Dermis microvascular lymphatic vessel endothelial cell (primary cell): ENCODE measurements at places on chromosomes 2 and 18.

- DNase-seq, result no peak
Measured at GRCh38 chr2:224248944-224249371, 152.9 kb downstream of the FAM124B start.

DNA sequence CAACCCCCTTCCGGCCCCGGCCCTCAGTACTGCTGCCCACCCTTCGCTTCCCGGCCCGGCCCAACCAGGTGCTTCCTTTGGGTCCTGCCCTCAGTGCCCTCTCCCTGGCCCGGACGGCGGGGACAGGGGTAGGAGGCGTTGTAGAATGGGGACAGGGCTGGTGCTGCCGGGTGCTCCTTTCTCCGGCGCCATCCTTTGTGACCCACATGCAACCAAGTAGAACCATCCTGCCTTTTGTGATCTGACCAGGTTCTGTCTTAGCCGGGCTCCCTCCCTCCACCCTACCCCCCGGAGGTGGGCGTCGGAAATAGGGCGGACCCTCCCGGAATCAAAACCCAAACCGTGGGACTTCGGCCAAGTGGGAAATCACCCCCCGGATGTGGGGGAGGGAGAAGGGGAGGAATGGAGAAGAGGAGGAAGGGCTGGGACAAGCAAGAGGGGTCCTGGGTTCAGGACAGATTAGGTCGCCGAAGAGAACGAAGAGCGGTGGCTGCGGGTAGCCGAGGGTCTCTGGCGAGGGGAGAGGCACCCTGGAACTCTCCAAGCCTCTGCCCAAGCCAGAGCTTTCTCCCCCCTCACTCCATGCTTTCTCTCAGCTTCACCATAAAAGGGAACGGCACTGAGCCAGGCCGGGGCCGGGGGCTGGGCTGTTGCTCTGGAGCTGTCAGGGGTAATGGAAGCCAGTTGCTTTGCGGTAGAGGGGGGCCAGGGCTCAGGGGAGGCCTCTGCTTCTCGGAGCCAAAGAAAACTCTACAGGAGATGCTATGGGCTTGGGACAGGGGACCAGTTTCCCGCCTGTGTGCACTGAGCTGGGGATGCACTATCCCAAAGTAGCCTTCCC lies 756 bp upstream of the OST4 start:
- peak; percentile 10 for DNase-seq

- no peak for DNase-seq
Measured at GRCh38 chr2:10783421-10783820, 29.2 kb downstream of the PDIA6 start.

- no peak for DNase-seq
Measured at GRCh38 chr18:3604498-3605408, 154.8 kb downstream of the TGIF1 start.

DNA sequence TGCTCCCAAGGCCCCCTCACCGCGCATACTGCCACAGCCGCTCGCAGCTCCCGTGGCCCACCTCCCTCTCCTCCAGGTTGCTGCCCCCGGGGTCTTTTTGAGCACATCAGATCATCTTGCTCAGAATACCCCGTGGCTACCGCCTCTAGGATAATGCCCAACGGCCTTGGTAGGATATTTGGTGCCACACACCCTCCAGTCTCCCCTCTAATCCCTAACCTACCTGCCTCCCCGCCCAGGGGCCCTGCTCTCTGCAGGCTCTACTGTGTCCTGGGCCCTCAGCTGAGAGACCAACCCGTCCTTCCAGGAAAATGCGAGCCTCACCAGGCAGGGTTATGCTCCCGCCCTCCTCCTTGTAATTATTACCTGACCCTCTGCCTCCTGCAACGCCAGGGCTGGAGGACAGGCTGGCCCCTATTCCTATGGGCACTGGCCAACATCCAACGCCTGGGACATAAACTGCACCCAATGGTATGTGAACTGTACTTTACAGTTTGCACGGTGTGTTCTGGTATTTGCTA lies 1.5 kb upstream of the MTCL1 start:
- DNase-seq, result no peak

DNA sequence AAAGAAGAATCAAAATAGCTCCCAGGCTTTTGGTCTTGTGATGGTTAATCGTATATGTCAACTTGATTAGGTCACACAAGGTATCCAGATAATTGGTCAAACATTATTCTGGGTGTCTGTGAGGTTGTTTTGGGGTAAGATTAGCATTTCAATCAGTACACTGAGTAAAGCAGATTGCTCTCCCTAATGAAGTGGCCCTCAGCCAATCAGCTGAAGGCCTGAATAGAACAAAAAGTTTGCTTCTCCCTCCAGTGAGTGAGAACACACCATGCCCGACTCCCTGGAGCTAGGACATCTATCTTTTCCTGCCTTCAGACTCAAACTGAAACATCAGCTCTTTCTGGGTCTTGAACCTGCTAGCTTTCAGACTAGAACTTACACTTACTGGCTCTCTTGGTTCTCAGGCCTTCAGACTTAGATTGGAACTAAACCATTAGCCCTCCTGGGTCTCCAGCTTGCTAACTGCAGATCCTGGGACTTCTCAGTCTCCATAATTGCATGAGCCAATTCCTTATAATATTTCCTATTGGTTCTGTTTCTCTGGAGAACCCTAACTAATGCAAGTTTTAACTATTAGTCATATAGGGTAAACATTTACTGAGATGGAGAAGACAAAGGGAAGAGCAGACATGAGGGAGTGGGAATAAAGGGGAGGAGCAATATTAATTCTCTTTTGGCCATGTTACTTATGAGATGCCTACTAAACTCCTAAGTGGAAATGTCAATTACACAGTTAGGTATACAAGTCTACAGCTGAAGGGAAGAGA lies 25.5 kb downstream of the LNPK start:
- DNase-seq, result no peak

- peak; percentile 61 for DNase-seq
Measured at GRCh38 chr2:26577442-26578112, 63.6 kb downstream of the CIB4 start.

DNA sequence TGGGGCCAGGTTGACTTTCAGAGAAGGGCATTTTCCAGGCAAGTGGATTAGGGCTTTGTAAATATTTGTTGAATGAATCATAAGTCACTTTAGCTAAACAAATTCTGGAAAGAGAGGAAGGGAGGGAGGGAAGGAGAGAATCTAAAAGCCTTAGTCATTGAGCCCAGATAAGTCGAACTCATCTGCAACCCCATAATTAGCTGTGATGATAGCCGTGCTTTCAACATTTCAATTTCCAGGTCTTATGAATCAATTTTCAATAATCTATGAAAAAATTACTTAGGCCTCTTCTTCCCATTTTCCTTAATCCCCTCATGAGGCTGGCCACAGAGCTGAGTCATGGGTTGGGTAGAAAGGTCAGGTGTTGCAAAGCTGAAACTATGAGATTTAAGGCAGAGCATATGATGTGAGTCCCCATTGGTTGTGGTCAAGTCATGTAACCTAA lies 111.9 kb upstream of the MAPRE2 start:
- DNase-seq, result peak; percentile 7

- DNase-seq, result no peak
Measured at GRCh38 chr2:234874347-234875046, 77.3 kb upstream of the SH3BP4 start.

DNA sequence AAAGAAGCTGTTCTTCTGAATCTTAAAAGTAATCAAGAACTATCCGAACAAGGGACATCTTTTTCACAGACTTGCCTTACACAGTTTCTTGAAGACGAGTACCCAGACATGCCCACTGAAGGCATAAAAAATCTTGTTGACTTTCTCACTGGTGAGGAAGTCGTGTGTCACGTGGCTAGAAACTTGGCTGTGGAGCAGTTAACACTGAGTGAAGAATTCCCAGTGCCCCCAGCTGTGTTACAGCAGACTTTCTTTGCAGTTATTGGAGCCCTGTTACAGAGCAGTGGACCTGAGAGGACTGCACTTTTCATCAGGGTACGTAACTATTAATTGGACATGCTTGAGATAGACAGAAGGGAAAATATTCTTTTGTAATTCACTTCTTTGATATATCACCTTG lies 2.4 kb downstream of the MRPL44 start:
- no peak for DNase-seq

- no peak for DNase-seq
Measured at GRCh38 chr2:35788543-35788942, 567.0 kb upstream of the CRIM1 start.

- no peak for DNase-seq
Measured at GRCh38 chr18:52567360-52567759, 227.4 kb downstream of the DCC start.

DNA sequence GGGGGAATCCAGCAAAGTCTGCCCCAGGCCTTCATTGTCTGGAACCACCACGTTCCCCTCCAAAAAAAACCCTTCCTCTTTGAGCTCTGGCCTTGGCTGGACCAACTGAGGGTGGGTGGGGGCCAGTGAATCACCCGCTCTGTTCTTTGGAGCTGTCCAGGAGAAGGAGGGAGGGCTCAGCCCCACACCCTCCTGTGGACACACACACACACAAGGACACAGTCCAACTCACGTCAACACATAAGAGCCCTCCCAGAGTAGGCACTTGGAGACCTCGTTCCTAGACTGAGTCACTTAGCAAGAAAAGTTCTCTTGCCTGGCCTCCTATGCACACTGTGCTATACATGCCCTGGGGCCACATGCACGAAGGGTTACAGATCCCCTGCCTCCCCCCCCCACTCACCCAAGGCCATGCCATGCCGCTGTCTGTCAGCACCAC lies 1.2 kb upstream of the TNS1 start:
- DNase-seq, result no peak

DNA sequence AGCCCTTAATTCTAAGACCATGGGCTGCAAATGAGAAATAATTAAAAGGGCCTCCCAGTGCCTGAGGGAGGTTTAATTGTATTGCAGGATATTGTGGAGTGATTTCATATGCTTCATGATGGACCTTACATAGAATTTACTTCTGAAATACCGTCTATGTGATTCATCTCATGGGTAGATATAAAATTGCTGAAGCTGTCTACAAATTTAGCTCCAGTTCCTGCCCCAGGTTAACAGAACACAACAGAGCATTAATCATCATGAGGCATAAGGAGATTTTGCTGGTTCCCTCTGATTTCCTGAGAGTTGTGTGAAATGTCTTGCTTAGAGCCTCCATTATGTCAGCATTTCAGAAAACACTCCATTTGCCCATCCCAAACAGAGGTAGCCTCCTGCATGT lies 770 bp downstream of the UPP2 start:
- DNase-seq, result no peak

GRCh38 chr2:71736091-71736861 lies 282.9 kb downstream of the DYSF start:
- DNase-seq, result no peak

- DNase-seq, result no peak
Measured at GRCh38 chr18:49744376-49745008, 68.8 kb downstream of the ACAA2 start.

- no peak for DNase-seq
Measured at GRCh38 chr2:57876313-57876712, 170.3 kb upstream of the VRK2 start.

DNA sequence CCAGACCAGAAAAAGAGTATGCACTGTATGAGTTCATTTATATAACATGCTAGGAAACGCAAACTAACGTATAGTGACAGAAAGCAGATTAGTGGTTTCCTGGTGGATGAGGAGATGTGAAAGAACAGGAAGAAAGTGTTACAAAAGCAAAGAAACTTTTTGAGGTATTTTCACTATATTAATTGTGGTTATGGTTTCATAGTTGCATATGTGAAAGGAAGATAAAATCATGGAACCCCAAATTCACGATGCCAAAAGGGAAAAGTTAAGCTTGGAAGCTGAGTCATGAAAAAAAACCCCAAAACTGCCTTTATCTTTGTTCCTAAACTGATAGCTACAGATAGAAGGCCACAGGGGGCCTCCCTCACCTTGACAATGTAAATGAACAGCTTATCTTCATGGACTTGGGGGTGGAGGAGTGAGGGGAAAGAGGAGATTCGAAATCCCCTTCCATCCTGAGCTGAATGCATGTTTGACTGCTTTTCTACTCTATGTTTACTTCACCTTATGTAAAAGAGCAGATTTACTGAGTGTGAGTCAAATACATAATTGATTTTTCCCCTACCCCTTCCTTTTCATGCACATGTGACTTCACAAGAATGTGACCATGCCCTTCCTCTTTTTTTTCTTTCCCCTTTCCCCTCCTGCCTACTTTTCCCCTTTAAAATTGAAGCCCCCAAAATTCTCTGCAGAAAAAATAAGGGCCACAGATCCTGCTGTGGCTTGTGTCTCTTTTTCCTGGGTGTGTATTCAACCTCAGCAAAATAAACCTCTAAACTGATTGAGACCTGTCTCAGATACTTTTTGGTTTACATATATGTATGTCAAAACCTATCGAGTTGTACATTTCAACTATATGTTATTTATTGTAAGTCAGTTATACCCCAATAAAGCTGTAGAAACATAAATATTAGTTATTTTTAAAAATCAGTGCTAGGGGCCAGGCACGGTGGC lies 100.1 kb upstream of the TLK1 start:
- DNase-seq, result peak; percentile 4

DNA sequence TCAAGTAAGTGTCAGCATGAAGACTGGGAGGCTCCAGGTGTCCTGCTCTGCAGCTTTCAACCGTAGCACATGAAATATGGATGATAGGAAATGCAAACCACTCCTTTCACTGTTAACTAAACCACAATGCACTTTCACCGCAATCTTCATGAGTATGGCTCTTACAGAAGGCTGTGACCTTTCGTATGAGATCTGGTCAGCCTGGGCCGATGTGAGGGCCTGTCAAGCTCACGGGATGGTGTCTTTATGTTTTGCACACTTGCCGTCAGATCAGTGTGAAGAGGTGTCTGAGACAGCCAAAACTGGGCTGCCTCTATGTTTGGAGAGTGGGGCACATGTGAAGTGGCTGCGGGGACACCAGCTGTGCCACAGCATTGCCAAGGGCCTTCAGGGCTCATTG lies 62.8 kb upstream of the AFF3 start:
- DNase-seq, result no peak

DNA sequence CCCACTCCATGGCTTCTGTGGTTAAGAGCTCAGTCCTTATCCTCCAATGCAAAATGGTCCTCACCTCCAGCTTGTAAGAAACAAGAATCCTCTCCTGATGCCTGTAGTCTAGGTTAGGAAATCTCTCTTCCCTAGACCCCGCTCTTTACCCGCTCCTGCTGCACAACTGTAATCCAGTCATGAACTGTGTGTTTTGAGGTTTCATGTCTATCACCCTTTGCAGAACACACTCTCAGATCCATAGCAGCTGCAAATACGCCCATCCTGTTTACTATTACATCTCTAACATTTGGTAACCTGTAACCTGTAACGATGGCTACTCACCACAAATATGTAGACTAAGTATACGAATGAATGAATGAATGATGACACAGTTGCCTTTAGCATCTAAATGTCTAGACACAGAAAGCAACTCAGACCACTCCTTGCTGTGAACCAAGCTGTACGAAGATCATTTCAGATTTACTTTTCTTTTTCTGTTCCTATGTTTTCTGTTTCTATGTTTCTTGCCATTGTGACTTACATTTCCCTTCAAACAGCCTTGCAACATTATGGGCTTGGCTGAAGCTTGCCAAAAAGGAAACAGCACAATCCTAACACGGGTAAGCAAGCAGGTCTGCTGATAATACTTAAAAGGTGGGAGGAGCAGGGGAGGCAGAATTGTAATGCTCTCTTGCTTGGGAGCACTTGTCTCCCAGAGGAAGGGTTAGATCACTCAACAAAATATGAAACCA lies 53.7 kb downstream of the EPHA4 start:
- DNase-seq, result peak; percentile 71

GRCh38 chr2:98914713-98915580 lies 21.1 kb downstream of the CRACDL start:
- no peak for DNase-seq

GRCh38 chr2:172308253-172308935 lies 119.0 kb upstream of the ITGA6 start:
- DNase-seq, result peak; percentile 79
